ENCODE measurements at places on chromosomes 3 and 15.
A peak's percentile ranks its signal among the peaks of the same experiment; 100 is the strongest.

- ATAC-seq = no peak
These were observed 66.3 kb downstream of the LPP start for GRCh38 chr3:188220097-188220788.

DNA sequence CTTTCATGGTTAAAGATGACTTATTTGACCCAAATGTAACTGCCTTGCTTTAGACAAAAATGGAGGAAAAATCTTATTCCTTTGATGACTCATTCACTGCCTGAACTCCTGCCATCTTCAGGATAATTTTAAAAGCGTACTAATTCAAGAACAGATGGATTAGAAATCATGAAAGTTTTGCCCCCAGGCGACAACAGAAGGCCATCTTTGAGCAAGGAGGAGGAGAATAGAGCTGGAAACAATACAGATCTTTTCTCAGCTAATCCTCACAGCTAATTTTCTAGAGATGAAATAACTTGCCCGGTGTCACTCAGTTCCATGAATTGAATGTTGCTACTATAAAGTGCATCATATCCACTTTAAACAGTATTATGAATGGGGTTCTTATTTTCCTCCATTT, 324.7 kb upstream of the RARB start:
- no peak for ATAC-seq

- peak; percentile 95 for ATAC-seq
These were observed 29.5 kb upstream of the VEPH1 start for GRCh38 chr3:157532529-157533297.

GRCh38 chr3:99938270-99938911, 120.7 kb downstream of the CMSS1 start:
- peak; percentile 82 for ATAC-seq

GRCh38 chr3:138114431-138114918, 933 bp downstream of the DZIP1L start:
- peak; percentile 17 for ATAC-seq

GRCh38 chr15:58761010-58761388, 10.1 kb upstream of the MINDY2 start:
- ATAC-seq = no peak

DNA sequence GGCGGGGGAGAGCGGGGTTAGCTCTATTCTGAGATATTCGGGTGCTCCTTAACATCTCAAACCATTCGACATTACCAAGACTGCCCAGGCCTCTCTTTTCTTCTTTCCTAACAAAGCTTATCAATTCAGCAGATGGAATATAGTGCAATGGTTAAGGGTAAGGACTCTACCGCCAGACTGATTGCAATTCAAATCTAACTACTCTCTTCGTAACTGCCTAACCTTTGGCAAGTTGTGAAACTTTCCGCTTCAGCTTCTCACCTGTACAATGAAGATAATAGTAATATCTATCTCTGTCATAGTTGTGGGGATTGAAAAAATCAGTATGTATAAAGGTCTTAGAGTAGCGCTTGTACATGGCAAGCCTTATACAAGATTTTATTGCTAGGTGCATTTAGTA, 972 bp downstream of the UBA5 start:
- no peak for ATAC-seq

DNA sequence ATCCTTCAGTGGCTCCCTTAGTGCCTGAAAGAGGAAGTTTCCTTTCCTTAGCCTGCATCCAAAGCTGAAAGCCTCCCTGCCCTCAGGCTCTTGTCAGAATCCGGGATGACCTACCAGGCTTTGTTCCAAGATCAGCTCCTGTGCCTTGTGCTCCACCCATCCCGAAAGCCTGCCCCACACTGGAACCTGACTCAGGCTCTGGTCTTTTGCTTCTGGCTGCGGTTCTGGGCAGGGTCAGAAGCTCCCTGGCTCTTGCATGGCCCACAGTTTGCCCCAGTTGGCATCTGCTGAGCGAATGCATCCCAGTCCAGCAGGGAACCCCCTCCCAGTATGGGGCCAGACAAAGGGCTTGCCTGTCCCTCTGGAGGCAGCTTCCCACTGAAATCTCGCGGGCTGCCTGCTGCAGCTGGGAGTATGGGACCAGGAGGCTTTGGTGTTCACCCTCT, 25.9 kb upstream of the KIF23 start:
- ATAC-seq = no peak

- ATAC-seq = no peak
These were observed 793.5 kb upstream of the CADM2 start for GRCh38 chr3:84165328-84165727.

DNA sequence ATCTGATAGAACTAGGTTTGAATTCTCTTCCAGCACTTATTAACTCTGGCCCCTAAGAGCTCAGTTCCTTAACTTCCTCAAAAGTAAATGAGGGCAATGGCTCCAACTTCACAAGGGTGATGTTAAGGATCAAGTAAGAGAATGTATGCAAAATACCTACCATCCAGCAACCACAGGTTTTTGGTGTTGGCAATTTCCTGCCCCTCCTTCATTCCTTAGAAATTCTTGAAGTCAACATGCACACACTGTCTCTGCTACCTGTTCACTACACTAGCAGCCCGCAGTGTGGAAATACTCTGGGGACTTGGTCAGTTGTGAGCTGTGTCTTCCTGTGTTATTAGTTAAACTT, 5.0 kb downstream of the ZBED2 start:
- peak; percentile 11 for ATAC-seq

DNA sequence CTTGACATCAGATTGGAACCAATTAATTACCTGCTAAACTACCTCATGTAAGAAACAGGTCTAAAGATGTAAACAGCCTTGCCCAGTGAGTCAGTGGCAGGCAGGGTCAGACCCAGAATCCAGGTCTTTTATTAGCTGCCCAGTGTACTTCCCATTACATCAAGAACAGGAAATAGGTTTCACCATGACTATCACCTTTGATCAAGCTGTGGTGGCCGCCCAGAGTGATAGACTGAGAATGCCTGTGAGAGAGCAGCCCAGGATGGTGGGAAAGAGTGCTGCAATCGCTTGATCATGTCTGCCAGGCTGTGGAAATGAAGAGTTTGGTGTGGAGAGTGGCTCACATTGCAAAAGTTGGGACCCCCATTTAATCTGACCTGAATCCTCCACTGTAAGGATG, 61.3 kb upstream of the PIAS1 start:
- ATAC-seq = no peak
